ENCODE measurements at places on chromosomes 11 and 22.

DNA sequence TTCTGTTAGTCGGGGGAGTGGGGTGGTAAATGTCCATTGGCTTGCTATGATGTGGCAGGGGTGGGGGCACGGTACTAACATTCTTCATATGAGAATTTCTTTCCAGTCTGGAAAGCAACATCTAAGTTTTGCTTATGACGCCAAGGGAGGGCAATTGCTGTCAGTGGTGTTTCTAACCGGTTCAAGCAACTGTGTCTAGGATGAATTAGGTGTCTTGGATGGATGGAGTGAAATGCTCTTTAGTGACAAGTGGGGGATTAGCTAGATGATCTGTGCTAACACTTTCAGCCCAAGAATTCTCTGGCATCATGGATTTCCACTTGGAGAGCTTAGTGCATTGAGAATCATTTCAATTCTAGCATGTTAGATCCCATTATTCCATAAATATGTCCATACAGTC is 262.6 kb upstream of the SORL1-AS1 start:
- no peak for DNase-seq

- no peak for DNase-seq
These were observed 48.8 kb downstream of the TRIM44 start for GRCh38 chr11:35711173-35711910.

- no peak for DNase-seq
These were observed 20.9 kb downstream of the ACAT1 start for GRCh38 chr11:108142304-108142703.

GRCh38 chr11:2532704-2533586 is 88.1 kb downstream of the KCNQ1 start:
- DNase-seq: peak; percentile 91

DNA sequence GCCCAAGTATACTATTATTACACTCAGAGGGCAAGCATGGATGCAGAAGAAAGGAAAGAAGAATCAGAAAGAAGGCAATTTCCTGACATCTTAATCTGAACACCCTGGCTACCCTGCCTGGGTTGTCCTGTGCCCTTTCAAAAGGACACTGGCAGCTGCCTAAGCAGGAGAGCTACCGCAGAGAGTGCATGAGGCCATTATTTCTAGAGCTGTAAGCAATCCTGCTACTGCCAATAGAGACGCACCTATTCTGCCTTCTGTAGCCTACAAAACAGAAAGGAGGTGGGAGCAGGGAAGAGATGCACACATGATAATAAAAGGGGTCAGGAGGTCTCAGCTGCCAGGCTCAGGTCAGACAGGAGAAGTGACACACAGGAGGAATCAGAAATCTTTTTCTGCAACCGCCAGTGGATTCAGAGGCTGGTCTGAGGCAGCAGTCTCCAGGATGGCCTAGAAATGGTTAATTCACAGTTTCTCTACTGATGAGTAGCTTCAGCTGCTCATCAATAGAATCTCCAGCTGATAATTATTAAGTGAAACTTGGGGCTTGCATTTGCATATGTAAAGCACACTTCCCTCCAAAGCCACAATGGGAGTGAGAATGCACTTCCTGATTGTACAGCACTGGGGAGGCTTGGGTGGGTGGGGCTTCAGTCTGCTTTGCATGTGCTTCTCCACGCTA is 253.9 kb downstream of the LARGE1 start:
- no peak for DNase-seq

DNA sequence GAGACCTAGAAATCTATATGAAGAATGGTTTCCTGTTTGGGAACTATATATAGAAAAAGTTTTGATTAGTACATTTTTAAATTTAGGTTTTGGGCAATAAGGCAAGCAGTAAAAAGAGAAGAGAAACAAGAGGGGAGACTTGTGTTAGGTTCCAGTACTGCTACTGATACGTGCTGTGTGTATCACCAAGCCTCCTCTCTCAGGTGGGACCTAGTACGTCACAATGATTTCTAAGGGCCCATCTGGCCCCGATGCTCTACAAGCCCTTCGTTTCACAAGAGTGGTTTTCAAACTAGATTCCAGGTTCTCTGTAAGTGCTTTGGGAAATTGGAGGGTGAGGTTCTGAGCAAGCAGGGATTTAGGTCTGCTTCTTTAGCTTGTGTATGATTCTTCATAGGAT is 39.2 kb downstream of the USP35 start:
- no peak for DNase-seq

GRCh38 chr22:32743046-32743445 is 58.5 kb upstream of the TIMP3 start:
- peak; percentile 43 for DNase-seq

- peak; percentile 61 for DNase-seq
These were observed 116.1 kb downstream of the UVRAG start for GRCh38 chr11:75931124-75931523.

DNA sequence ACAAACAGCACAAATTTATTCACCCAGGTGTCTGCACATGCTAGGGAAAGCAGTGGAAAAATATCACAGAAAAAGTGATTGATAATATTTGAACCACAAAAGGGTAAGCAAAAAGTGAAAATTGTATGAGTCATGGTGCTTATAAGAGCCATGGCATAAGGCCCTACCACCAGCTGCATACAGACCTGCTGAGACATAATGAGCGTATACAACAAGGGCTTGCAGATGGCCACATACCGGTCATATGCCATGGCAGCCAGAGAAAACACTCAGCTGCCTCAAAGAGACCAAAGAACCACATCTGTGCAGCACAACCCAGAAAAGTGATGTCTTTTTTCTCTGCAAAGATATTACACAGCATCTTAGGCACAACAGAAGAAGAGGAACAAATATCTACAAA is 71.4 kb upstream of the OR9G4 start:
- DNase-seq: peak; percentile 55

DNA sequence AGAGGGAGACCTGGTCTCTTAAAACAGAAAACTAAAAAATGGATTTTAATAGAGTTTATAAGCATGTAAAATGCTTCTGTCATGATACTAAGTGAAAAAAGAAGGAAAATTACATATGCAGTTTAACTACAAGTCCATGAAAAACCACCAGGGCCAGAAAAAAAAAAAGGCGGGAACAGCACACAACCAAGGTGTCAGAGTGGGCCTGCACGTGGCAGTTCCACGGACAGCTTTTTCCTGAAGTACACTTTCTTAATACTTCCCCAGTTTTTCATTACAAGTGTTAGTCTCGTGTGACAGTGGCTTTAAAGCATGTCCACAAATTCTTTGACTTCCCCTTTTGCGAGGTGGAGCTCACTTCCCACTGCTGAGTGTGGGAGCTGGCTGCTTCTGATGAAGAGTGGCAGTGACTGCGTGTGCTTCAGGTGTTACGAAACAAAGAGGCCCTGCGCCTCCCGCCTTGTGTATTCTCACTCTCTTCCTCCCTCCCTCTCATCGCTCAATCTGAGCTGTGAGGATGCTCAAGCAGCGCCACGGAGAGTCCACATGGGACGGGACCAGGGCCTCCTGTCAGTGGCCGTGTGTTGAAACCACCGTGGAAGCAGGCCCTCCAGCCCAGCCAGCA is 16.4 kb downstream of the PPM1F start:
- DNase-seq: no peak

DNA sequence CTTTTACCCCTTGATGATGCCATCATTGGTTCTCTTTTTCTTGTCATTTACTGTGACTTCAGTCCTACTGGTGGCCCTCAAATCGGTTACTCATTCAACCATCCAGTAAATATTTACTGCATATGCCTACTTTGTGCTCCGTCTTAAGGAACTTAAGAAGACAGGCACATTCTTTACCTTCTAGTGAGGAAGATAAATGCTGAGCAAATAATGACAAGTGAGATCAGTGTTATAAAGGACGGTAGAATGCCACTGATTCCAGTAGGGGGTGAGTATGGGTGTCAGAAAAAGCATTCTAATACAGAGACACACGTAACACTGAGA is 1.6 kb downstream of the ANKRD42 start:
- DNase-seq: peak; percentile 23

GRCh38 chr11:62602141-62603071 is 741 bp upstream of the MTA2 start:
- DNase-seq: no peak

DNA sequence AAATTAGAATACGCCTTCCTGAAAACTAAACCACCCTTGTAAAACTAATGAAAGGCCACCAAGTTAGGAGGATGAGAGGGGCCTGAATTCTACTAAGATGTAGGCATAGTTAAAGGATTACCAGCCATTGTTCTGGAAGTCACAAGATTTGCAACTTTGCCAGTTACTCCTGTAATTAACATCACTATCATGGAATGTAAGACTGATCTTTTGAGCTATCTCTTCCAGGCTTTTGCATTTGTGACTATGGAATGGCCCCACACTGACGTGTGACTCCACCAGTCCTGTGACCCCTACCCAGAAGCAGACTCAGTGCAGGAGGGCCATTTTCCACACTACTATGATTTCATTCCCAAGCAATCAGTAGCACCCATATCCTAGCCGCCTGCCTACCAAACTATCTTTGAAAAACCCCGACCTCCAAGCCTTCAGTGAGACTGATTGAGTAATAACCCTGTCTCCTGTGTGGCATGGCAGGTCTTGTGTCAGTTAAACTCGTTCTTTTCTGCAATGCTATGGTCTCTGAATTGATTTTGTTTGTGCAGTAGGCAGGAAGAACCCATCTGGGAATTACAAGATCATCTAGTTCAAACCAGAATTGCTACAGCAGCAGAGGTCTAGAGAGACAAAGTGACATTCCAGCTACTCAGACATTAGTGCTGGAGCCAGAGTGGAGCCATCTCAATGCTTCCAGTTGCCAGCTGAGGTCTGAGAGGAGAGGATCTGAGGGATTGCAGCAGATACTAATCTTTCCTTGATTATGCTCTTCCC is 1.9 kb upstream of the CTSF start:
- DNase-seq: no peak

DNA sequence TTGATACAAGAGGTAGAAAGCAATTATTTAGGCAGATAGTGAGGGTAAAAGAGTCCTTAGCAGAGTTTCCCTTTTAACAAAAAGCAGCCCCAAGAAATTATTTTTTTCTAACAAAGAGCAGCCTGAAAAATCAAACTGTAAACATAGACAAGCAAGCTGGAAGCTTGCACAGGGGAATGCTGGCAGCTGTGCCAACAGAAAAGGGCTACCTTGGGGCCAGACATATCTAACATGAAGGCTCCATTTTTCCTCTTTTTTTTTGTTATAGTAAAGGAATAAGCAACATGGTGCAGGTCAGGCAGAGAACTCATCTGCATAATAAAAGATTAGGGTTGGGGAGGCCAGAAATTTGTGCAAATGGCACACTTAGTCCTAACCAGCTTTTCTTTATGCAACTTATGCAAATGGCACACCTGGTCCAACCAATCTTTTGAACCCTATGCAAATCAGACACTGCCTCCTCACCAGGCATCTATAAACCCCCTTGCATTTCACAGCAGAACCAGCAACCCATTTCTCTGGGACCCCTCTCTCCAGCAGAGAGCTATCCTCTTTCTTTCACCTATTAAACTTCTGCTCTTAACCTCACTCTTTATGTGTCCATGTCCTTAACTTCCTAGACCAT is 41.8 kb downstream of the PDGFD start:
- no peak for DNase-seq

- DNase-seq: no peak
These were observed 21.8 kb upstream of the OPCML start for GRCh38 chr11:133553885-133554740.

DNA sequence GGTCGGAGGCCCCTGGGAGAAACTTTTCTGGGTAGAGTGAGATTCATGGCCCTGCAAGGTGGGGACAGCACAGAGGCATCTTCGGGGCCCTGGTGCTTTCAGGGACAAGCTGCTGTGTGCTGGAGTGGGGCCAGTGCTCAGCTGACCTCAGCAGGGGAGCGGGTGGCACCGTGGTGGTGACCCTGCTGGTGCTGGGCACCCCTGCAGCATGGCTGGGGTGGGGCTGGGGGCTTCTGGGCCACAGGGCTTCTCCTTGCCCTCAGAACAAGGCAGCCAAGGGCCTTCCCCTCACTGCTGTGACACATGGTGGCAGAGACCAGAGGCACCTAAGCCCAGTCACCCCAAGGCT is 24.9 kb upstream of the GNB1L start:
- DNase-seq: no peak

DNA sequence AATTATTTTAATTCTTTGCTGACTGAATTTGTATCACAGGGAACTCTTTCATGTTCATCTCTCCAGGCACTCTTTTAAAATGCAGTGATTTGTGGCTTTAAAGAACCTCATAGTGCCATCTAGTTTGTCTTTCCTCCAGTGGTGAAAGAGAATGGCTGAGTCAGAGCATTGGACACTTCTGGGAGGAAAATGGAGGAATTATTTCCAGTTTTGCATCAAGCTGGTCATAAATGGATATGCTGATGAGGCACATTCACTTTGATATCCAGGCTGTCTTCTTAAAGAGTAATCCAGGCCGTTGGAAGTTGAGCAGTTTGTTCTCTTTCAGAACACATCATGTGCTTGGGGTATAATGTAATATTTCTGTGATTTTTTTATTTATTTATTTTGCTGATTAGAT is 273.7 kb downstream of the DDX10 start:
- peak; percentile 25 for DNase-seq

DNA sequence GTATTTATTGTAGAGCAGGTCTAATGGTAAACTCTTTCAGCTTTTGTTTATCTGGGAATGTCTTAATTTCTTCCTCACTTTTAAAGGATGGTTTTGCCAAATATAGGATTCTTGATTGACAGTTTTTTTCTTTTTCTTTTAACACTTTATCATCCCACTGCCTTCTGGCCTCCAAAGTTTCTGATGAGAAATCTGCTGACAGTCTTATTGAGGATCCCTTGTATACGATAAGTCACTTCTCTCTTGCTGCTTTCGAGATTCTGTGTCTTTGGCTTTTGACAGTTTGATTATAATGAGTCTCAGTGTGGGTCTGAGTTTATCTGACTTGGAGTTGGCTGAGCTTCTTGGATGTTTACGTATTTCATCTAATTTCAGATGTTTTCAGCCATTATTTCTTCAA is 6.7 kb upstream of the TSKU start:
- DNase-seq: no peak

DNA sequence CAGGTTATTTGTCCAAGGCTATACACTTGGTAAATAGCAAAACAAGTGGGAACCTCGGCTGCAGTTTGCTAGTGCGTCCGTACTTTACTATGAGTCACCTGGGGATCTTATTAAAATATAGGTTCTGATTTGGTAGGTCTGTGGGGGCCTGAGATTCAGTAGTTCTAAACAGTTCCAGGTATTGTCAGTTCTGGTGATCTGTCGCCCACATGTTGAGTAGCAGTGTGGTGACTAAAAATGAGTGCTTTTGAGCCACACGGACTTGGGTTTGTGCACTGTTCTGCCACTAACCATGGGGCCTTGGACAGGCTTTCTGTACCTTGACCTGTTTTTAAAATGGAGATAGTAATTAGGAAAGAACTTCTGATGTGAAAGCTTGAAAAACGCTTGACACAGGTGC is 15.7 kb downstream of the FBXO7 start:
- DNase-seq: no peak

DNA sequence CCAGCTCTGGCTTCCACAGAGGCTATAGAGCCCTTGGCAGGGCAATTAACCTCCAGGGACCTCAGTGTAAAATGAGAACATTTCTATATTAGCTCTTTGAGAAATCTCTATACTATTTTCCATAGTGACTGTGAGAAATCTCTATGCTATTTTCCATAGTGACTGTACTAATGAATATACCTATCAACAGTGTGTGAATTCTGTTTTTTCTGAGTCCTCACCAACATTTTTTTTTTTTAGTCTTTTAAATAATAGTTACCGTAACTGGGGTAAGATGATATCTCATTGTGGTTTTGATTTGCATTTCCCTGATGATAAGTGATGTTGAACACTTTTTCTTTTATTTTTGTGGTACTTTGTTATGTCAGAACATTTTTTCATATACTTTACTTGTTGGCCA is 7.0 kb upstream of the MTNR1B start:
- DNase-seq: no peak

All from HT1080 (cell line).